Stimulated activated CD4-positive, alpha-beta T cell treated with anti-CD3 and anti-CD28 coated beads, Interleukin-1b, Interleukin-23, amount 100 ng/mL, for 48 hours (primary cell): ENCODE measurements at places on chromosomes 6 and 20.

GRCh38 chr6:160895562-160895961 is 96.0 kb upstream of the MAP3K4 start:
- DNase-seq: no peak

- DNase-seq: no peak
Observed at GRCh38 chr6:44076356-44077213, 50.7 kb downstream of the MRPL14 start.

- no peak for DNase-seq
Observed at GRCh38 chr6:17334265-17334664, 53.1 kb downstream of the RBM24 start.

- no peak for DNase-seq
Observed at GRCh38 chr20:62771396-62772102, 24.7 kb upstream of the MRGBP start.

- DNase-seq: no peak
Observed at GRCh38 chr20:21514553-21515251, 838 bp upstream of the NKX2-2 start.

- no peak for DNase-seq
Observed at GRCh38 chr6:106161311-106161874, 75.3 kb downstream of the PRDM1 start.

- peak; percentile 28 for DNase-seq
Observed at GRCh38 chr6:89411145-89412070, 665 bp downstream of the RRAGD start.

GRCh38 chr20:438571-439469 is 23.5 kb downstream of the TBC1D20 start:
- DNase-seq: peak; percentile 44

- DNase-seq: no peak
Observed at GRCh38 chr6:148242180-148242579, 100.5 kb upstream of the SASH1 start.

DNA sequence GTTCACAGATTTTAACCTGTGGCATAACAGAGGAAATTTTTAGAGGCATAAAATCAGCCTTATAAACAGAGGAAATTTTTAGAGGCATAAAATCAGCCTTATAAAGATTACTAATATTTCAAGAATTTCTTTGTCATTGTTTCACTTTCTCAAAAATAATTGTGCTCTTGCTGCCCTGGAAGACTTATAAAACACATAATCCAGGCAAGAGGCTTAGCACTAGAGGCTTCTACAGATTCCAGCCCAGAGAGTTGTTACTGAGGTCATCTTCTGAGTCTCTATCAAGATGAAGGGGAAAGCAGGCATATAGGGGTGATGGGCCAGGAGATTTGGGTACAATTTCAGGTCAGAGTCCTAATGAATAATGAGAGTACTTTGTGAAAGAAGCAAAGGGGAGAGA is 85.7 kb downstream of the RFPL4B start:
- DNase-seq: no peak

DNA sequence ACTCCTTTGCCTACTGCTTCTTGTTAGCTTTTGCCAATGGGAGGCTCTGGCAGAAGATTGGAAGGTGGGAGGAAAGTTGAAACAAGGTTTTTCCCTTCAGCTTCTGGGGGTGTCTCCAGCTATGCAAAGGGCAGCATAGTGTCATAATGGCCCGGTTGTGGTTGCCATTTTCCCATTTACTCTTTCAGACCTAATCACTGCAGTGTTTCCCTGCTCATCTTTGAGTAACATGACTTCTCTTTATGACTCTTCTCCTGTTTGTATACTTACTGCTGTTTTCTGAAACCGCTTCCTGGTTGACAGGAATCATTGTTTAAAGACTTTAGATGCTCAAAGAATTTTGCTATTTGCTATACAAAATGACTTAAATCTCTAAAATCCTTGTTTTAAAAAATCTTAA is 19.9 kb downstream of the NRN1 start:
- no peak for DNase-seq

DNA sequence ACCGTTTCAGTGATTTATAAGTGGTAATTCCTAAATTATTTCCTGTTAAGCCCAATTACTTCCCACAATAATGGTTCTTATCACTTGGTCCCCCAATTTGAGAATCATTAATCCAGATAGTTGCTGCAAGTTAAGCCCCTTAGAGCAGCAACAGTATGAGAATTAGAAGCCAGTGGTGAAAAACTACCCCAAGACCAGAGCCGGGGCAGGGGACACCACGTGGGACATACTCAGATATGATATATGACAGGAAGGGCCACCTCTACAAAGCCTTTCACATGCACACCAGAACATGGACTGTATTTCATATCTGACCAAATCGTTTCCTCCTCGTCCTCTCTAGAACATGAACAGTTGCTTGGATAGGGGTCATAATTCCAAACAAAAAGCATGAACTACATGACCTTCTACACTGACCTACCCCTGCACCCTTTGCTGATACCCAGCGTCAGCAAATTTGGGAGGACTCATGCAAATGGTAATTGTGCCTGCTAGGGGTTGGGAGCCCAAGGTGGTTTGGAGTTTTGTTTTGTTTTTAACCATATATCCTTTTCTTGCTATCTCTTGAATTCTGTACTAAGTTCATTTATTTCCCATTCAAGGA is 3.9 kb downstream of the JAG1 start:
- no peak for DNase-seq

DNA sequence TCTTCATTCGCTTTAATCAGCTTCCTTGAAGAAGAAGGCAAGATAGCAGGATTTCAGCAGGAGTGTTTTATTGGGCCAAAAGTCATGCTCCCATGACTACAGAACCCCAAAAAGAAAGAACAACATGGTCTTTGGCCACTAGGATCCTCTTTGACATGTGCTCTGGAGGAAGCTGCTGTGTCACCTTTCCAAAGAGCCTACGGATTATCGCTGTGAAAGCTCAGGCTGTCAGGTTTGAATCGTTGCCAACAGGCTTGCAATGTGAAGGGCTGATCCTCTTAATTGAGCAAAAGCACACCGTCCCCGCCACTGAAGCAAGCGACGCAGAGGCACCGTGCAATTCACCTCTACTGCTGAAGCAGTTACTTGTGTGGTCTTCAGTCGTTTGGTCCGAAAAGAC is 29.0 kb downstream of the MYLIP start:
- no peak for DNase-seq

GRCh38 chr6:24431045-24431451 is 28.3 kb downstream of the MRS2 start:
- DNase-seq: no peak
